ENCODE measurements at places on chromosomes 7 and 10.

DNA sequence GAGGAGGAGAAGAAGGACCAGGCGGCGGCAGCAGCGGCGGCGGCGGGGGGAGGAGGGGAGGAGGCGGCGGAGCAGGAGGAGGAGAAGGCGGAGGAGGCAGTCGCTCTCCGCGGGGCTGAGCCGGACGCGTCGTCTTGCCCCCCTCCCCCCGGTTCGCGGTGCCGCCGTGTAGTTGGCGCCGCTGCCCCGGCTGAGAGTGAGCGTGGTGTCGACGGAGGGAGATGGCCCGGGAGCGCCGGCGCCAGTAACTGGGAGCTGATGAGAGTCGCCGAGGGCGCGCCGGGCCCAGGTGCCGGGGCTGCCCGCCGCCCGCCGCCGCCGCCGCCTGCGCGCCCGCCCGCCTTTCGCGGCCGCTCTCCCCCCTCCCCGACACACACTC, 257 bp downstream of the WAC start:
- DNase-seq, result no peak

- DNase-seq, result no peak
These were observed 88.7 kb downstream of the PHYHIPL start for GRCh38 chr10:59265141-59265540.

- peak; percentile 60 for DNase-seq
These were observed 123.0 kb upstream of the ADARB2 start for GRCh38 chr10:1860351-1860750.

GRCh38 chr7:107332488-107333269, 137.2 kb upstream of the GPR22 start:
- DNase-seq, result no peak

DNA sequence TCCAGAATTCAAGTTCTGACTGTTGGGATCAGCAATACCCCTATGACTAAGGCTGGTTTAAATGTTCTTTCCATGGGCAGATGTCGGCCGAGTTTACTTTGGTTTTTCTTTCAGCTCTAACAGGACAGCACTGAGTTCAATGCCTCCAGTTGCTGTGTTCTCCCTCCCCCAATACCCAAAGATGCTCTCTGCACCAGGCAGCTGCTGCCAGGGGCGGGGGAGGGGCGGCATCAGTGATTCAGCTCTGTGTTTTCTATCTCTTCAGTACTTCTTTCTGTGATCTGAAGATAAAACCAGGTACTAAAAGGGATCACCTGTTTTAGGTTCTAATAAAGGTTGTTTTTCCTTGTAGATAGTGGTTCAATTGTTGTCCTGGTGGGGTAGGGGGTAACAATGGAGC, 576.7 kb upstream of the POT1 start:
- no peak for DNase-seq

- DNase-seq, result no peak
These were observed 13.7 kb downstream of the ASB15 start for GRCh38 chr7:123615344-123615743.

GRCh38 chr10:3647074-3647473, 137.9 kb downstream of the KLF6 start:
- DNase-seq, result no peak

DNA sequence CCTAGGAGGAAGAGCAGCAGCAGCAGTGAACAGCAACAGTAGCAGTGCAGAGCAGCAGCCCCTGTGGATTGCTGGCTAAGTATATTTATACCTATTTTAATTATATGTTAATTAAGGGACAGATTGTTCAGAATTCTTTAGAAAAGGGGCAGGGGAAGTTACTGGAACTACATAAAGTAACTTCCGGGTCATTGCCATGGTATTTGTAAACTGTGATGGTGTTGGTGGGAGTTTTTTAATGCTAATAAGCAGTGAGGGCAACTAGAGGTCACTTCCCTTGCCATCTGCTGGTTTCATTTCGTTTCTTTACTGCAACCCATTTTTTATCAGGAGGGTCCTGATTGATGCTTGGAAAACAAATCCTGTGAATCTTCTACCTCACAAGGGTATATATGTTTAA, 229.8 kb upstream of the PODXL start:
- DNase-seq, result no peak
